ENCODE measurements at places on chromosomes 5 and 9.
A peak's percentile ranks its signal among the peaks of the same experiment; 100 is the strongest.

- DNase-seq = no peak
Observed at GRCh38 chr5:126348855-126349635, 74.2 kb upstream of the GRAMD2B start.

DNA sequence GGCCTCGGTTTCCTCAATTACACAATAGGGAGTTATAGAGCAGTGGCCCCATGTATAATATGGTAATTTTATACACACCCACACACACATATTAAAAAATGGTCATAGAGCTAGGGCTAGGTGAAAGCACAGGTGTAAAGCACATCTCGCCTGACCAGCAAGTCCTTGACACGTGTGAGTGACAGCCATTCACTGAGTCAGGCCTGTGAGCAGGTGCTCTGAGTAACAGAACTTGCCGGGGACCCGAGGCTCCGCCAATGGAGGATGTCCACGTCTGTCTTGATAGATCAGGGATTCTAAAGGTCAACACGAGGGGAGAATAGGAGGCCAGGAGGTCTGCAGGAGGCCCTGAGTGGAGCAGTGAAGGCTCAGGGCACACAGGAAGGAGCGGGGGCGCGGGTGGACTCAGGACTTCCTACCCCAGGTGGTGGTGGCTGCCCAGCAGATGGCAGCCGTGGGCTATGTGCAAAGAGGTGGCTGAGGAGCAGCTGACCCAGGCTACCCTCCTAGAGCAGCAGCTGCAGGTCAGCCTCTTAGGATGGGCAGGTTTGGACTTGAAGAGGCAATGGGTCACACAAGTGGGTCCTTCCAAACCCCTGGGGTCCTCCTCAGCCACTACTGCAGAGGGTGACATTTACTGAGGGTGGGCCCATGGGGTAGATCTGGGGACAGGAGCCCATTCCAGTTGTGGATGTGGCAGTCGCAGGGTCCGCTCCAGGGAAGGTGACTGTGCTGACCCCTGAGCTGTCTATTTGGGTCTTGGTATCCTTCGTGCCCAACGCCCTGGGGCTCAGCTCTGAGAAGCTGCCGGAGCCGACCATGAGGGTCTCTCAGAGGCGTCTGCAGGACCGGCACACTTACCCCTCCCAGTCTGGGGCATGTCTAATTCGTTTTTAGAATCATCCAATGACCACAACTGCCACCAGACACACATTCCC, 45.9 kb downstream of the PRRT1B start:
- DNase-seq = no peak

DNA sequence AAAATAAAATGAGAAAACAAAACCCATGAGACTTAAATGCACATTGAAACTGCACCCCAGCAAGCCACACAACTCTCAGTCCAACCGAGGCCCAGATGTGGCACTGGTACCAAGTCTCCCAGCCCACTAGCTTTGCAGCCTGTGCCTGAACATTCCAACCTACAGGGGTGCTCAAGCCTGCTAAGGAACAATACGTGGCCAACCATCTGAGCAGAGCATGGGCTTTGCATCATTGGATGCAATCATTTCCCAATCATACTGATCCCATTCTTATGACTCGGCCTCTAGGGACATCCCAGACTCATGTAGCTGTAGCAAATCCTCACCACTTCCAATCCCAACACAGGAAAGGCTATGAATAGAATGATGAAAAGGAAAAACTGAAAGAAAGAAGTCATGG, 297.2 kb downstream of the SPOCK1 start:
- DNase-seq = no peak

DNA sequence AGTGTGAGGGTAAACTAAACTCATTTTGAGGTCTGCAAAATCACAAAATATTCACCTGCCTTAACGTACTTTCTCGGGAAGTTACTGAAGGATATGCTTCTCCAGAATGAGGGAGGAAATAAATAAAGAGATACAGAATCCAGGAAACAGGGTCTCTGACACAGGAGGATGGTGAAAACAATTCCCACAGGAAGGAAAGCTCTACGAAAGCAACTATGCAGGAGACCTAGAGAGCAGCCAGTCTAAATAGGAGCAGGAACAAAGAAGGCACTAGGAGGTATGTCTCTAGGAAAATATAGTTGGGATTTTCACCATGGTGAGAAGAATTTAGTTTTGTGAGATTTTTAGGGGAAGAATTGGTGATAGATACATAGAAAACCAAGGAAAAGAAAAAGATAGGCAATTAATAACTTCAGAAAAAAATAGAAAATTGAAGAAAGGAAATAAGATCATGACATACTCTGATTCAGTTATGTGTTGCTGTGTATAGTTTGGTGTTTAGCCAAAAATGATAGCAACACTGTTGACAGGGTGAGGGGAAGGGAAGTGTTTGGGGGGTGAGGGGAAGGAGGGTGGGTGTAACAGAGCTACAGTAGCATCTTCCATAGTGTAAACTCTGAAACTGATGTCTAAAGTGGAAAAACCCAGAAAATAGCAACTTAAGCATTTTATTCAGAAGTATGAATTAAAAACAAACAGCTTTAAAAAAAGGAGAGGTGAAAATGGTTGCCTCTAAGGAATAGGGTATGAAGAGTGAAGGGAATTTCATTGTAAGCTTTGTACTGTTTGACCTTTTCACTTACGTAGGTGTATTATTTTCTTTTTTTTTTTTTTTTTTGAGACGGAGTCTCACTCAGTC, 9.8 kb downstream of the GPR21 start:
- DNase-seq = no peak

GRCh38 chr5:88924330-88924657, 41.3 kb upstream of the MEF2C start:
- no peak for DNase-seq

DNA sequence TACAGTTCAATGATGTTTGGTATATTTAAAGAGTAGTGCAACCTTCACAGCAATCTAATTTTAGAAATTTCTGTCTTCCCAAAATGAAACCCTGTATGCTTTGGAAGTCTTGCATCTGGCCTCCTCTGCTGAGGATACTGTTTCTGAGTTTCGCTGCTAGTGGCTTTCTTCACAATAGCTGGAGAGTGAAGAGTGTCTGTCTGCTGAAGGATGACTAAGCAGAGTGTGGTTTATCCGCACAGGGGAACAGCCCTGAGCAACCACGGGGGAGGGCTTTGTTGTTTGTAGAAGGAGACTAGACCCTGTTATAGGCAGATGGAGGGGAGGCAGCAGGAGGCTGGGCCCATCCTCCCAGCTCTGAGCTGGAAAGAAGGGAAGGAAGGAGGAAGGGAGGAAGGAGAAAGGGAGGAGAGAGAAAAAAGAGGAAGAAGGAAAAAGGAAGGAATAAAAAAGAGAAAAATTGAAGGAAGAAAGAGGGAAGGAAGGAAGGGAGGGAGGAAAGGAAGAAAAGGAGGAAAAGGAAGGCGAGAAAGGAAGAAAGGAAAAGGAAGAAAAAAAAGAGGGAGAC, 10.5 kb upstream of the IRX2 start:
- DNase-seq = no peak

DNA sequence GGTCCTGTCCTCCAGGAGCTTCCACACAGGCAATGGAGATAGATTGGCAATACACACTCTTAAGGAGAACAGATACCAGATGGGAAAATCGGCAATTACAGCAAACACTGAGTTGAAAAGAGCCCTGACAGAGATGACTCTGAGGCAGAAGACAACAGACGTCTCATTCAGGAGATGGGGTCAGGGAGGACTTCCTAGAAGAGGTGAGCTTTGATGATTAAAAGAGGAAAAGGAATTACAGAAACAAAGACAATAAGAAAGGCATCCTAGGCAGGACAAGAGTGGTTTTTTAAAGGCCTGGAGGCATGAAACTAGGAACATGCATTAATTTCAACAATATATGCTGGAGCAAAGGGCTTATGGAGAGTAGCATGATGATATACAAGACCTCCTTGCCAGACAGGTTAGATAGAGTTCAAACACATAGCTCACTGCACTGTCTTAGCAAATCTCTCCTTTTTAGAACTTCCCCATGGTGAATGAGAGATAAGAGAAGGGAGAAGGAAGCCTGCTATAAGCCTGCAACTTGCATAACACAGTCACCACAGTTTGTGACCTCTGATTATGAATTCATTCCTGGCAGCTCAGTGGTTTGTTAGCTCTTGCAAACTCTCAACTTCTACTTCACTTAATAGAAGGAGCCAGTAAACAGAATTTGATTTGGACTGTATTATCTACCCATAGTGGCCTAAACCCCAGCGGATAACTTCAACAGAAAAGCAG, 48.5 kb downstream of the SIL1 start:
- no peak for DNase-seq

- no peak for DNase-seq
Observed at GRCh38 chr9:76194896-76195295, 199.3 kb downstream of the RFK start.

DNA sequence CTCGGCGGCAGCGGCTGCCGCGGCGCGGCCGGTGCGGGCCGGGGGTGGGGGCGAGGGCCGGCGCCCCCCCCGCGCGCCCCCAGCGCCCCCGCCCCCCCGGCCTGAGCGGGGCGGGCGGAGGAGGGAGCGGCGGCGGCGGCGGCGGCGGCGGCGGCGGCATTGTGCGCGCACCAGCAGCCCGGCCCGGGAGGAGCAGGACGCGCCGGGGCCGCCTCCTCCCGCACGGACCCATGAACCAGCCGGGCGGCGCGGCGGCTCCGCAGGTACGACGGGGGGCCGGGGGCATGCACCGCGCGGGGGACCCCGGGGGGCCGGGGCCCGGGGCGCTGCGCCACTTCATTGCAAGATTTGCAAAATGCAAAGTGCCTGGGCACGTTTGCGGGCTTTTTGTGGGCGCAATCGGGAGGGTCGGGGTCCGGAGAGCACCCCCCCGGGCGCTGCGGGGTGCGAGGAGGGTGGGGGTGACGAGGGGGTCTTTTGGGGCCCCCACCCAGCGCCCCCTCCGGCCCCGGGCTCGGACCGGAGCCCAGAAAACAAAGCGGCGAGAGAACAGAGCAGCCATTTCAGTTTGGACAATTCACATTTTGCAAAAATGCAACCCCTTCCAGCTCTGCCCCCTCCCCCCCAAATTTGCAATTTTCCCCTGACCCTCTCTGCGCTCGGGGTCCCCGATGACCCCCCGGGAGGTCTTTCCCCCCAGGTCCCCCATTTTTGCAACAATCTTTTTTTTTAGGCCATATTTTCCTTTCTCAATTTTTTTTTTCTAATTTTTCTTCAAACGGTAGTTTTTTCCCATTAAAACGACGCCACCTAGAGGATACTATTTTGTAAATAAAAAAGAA, at the start of gene ZNF618:
Gene ZNF618 (plus strand): TSS at position 159 of the 842 bp plus-strand sequence. CDS start 72 bp downstream, at position 231.
- DNase-seq = no peak

DNA sequence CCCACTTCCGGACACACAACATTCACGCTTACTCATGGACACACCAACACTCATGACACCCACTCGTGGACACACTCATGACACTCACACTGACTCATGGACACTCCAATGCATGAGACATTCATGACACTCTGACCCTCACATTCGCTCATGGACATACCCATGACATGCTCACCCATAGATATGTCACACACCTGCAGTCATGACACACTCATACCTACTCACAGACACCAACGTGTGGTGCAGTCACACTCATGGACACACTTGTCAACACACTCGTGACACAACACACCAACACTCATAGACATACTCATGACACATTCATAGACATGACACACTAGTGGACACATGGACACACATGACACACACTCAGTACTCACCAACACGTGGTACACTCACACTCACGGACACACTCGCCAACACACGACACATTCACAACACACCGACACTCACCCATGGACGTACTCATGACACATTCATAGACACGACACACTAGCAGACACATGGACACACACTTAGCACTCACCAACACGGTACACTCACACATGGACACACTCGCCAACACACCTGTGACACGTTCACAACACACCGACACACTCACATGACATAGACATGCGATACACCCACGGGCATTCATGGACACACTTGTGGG, 73.4 kb downstream of the PHF2 start:
- no peak for DNase-seq

GRCh38 chr9:26358836-26359235, 533.8 kb downstream of the CAAP1 start:
- DNase-seq = no peak

GRCh38 chr5:124922255-124922975, 176.0 kb upstream of the ZNF608 start:
- no peak for DNase-seq

GRCh38 chr5:34499001-34499734, 157.0 kb upstream of the RAI14 start:
- no peak for DNase-seq

GRCh38 chr9:115132648-115133047, 14.7 kb upstream of the TNC start:
- peak; percentile 10 for DNase-seq

GRCh38 chr9:4243877-4244812, 55.7 kb downstream of the GLIS3 start:
- DNase-seq = no peak

DNA sequence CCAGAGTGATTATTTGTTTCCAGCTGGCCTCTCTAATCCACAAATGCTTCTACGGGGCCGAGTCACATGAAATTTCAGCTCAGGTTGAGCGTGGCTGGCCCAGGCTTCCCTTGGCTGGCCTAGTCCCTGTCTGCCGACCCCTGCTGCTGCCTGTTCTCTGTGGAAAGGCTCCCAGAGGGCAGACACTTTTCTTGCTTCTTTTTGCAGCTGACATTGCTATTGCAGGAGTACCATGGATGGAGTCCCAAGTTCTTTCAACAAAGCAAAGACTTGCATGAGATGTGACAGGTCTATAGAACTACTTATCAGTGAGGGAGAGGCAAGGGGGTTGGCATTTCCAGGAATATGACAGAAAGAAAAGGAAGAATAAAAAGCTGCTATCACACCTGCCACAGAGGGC, 287.4 kb upstream of the ARRDC3 start:
- no peak for DNase-seq

DNA sequence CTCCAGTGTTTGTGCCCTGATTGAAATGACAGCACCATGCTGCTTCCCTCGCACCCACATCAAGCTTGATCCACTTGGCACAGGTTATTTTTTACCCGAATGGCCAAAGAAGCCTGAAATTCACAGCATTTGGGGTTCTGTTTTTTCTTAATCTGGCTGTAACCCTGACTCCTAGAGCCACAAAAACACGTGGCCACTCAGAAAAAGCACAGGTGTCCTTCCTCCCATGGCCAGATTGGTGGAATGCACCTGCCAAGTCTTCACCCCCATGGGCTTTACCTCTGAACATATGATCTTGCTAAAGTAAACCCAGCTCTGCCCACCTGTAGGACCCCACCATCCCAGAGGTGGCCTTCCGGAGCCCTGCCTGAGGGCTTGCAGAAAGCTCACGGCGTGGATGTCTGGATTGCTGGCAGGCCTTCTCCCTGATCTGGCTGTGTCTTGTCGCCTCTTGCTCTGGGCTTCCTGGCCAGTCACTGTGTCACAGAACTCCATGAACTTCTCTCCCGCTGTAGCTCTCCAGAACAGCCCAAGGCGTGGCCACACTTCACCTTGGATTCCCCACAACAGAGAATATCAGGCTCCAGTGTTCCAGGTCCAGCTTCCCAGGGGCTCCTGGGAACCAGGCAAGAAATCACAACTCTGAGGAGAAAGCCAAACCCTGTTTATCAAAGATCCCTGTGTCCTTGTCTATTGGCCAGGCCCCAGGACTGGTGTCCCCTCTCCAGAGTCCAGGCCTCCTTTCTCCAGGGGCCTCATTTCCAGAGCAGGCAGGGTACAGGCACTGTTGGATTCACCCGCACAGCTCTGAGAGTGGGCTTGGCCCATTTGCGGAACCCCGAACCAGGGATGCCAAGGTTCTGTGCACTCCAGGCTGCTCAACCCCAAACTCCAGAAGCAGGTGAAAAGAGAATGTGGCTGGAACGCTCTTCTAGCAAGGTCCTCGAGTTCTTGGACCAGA, 272.5 kb downstream of the SYK start:
- DNase-seq = no peak
